ENCODE measurements at places on chromosomes 7 and 10.

GRCh38 chr7:137298464-137298794 is 45.1 kb downstream of the PTN start:
- no peak for DNase-seq

- DNase-seq: no peak
Observed at GRCh38 chr7:82441669-82442478, 1.7 kb downstream of the CACNA2D1 start.

GRCh38 chr7:133945497-133945896 is 181.6 kb upstream of the LRGUK start:
- no peak for DNase-seq

DNA sequence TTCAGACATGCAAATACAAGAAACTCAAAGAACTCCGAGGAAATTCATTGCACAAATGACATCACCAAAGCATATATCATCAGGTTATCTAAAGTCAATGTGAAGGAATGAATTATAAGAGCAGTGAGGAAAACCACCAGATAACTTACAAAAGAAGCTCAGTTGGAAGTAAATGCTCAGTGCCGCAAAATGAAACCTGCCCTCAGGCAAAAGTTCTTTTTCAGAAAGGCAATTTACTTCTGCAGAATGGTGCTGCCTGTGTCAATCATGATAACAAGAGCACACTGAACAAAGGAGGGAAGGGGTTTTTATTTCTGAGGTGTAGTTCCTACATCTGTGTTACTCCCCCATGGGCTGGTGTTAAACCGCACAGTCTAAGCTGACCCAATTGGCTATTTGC is 550.6 kb upstream of the SEMA3D start:
- no peak for DNase-seq

DNA sequence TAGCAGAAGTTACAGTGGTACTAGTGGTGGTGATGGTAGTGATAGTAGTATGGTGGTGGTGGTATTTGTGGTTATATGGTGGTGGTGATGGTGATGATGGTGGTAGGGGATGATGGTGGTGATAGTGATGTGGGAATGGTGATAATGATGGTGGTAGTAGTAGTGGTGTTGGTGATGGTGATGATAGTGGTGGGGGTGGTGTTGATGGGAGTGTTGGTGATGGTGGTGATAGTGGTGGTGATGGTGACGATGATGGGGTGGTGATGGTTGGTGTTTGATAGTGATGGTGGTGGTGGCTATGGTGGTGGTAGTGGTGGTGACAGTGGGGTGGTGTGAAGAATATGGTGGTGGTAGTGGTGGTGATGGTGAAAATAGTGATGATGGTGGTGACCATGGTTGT is 27.9 kb upstream of the MGAM2 start:
- DNase-seq: no peak

GRCh38 chr7:67453580-67454380 is 457.1 kb downstream of the TYW1 start:
- DNase-seq: no peak

- DNase-seq: no peak
Observed at GRCh38 chr10:106338486-106338885, 826.0 kb downstream of the SORCS1 start.

DNA sequence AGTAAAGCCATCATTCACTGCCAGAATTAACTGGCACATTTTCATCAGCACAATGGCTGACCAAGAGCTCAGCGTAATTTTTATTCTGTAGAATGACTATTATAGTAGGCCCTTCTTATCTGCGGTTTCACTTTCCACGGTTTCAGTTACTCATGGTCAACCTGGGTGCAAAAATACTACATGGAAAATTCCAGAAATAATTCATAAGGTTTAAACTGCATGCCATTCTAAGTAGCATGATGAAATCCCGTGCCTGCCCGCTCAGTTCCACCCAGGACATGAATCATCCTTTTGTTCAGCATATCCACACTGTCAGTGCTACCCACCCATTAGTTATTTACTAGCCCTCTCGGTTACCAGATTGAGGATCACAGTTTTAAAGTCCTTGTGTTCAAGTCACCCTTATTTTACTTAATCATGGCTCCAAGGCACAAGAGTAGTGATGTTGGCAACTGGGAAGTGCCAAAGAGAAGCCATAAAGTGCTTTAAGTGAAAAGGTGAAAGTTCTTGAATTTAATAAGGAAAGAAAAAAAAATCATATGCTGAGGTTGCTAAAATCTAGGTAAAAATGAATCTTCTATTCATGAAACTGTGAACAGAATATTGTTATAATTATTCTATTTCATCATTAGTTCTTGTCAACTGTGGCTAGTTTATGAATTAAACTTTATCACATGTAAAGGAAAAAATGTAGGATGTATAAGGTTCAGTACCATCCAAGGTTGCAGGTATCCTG is 204.9 kb downstream of the DOCK4 start:
- DNase-seq: peak; percentile 87

DNA sequence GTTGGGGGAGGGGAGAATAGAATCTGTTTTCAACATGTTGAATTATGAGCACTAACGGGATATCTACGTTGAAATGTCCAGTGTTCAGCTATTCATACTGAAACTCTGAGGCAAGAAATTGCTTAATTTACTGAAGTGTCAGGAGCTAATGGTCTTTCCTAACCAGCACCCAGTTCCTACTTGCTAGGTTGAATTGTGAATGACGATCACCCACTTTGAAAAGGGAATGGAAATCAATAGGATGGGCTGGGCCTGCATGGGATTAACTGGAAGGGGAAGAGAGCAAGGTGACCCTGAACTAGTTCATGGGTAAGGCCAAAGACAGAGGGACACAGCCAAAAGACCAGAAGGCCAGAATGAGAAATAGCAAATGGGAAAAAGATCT is 51.3 kb downstream of the HIPK2 start:
- no peak for DNase-seq

DNA sequence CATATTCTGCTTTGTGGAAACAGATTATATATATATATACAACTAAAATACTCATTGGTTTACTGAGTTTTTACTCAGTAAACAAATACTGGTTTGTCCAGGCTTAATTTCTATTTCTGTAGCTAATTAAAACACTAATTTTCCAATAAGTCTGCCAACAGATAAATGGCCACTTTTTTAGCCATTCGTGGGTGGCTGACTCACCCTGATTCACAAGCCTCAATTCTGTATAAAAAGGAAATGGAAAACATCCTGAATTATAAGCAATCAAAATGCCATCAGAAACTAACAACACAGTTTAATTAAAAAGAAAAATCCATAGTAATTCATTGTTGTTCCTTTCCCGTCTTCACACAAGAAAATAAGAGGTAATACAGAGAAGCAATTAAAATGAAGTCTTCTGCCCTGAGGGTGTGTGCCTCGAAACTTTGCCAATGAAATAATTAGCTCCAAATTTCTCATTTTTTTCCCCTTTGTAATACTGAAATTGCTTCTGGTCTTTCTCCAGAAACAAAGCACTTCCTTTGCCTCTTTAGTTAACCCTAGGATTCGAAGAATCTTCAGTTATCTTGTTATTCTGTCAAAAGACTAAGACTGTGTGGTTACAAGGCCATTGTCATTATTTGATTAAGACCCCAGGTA is 118.7 kb upstream of the PTN start:
- DNase-seq: no peak

GRCh38 chr10:74921744-74922143 is 95.3 kb downstream of the KAT6B start:
- peak; percentile 8 for DNase-seq

GRCh38 chr7:78115876-78116275 is 317.3 kb downstream of the PHTF2 start:
- no peak for DNase-seq

DNA sequence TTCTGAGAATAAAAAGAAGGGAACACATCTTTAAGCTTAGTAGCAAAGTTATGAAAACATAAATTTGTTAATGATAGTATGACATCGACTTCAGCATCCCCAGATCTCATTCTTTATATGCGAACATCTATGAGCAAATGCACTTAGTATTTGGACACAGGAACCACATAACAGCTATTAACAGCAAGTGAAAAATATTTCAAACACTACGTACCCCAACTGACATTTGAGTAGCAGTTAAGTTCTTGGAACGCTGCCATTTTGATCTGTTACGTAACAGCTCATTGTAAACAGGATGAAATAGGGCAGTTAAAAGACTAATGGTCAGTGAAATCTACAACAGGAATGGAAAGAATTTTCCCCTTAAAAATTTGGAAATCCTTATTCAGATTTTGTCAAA is 428.9 kb downstream of the TNS3 start:
- peak; percentile 88 for DNase-seq

DNA sequence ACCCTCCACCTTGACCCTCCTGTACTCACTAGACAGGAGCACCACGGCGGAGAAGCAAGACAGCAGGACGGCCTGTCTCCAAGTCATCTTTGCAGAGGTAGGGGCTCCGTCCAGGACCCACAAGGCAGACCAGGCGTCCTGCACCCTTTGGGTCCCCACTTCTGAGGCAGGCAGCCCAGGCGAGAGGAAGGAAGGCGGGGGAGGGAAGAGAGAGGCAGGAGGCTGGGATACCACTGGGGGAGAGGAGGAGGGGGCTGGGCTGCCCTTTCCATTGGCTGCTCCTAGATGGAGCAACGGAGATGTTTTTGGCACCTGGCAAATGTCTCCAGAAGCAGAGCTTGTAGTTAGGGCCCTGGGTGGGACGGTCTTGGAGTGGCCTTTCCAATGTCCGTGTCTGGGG is at the start of gene UCMA:
UCMA (minus strand) TSS at position 203 of the 400 bp plus-strand sequence; CDS start at position 87, 116 bp downstream.
- DNase-seq: no peak

GRCh38 chr7:152054367-152055230 is 29.1 kb downstream of the GALNT11 start:
- peak; percentile 39 for DNase-seq

DNA sequence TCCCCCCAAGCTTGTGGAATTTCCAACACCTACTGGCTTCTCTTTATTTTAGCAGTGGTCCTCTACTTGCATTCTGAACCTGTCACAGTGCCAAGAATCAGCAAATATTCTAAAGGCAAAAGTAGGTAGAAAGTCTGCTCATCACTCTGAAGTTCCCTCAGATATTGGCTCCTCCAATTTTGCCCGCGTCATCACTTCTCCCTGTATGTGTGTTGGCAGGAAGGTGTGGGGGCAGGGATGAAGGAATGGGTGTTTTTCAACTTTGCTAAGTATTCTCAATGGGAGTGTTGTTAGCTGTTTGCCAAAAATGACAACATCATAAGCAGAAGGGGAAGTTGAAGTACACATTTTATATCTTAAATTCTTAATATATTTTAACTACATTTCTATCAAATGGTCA is 226.2 kb downstream of the POLR1F start:
- DNase-seq: no peak

GRCh38 chr10:84375011-84375410 is 46.6 kb downstream of the CCSER2 start:
- DNase-seq: peak; percentile 43

- DNase-seq: peak; percentile 18
Observed at GRCh38 chr7:25805027-25805687, 346.8 kb upstream of the NFE2L3 start.

Data from kidney glomerular epithelial cell (primary cell).